HTR-8/SVneo (cell line): ENCODE measurements at places on chromosomes 13 and 19.
A peak's percentile ranks its signal among the peaks of the same experiment; 100 is the strongest.

DNA sequence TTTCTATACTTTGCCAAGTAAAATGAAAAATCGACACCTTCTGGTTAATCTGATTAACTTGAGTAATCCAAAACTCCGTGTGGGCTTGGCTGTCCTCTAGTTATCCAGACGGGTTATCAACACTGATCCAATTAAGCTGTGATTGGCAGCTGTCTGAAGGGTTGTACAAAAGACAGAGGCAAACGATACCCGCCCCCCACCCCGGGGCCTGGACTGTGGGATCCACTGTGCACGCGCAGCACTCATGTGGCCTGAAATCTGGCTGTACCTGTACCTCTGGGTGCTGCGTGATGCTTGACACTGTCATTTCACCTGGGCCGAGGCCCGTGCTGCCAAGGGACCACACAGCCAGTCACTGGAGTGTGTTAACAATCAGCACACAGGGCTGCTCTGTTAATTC lies 53.5 kb downstream of the COL4A2 start:
- no peak for DNase-seq

DNA sequence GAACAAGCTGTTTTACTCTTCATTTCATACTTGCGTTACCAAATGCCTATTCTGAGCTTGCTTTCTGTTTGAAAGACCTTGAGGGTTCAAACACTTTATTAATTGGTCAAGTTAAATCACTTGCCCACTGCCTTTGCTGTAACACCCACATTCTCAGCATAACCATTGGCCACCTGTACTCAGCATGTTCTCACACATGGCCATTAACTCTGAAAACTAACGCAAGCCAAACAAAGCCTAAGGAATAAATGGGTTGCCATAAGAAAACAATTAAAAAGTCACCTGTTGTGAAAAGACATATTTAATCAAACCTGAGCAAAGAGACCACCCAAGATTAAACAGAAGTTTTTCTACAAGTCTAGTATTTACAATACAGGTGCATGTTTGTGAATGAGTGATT lies 517.2 kb upstream of the SPRY2 start:
- DNase-seq, result no peak

GRCh38 chr19:44005973-44006372 lies 3.2 kb downstream of the ZNF230 start:
- DNase-seq, result no peak

DNA sequence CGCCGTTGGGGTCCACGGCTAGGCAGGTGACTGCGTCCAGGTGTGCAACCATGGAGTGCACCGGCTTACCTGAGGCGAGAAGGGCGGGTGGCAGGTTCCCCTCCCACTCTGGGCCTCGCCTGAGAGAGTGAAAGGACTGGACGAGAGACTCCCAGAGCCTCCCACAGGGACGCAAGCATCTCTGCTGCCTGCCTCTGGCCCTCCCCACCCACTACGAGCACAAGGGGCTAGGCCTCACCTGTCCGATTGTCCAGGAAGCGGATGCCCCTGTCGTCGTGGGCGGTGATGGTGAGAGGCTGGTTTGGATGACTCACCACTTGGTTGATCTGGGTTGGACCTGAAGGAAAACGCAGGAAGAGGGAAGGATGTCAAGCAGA lies 5.1 kb upstream of the PRKD2 start:
- DNase-seq, result no peak

DNA sequence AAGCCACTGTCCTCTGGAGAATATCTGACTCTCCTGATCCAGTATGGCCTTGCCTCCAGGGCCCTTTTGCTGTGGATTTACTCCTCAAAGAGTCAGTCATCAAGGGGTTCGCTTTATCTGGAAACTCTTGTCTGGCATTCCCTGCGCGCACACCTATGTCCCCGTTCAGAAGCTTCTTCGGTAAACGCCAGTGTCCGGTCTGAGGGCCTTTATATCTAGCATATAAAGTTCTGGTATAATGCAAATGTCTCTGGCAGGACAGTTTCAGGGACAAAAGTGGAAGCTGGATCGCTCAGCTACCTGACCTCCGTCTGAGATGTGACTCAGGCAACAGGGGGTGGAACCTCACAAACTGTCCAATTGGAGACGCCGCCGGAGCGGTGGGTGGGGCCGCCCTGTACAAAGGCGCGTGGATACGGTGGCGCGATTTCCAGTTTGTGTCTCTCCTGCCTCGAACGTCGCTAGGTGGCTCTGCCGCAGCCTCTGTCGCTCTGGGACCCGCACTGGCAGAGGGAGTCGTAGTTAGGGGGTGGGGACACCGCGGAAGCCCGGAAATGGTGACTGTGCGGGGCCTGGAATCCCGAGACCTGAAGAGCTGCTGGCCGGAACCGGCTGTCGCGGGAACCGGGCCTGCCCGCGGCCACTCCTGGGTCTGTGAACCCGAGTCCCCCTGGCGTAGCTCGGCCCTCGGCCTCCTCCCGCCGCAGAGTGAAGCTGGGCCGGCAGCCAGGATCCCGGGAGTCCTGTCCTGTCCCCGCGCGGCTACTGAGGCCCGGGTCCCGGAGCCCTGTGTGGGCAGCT lies 10.6 kb upstream of the ZNF709 start:
- DNase-seq, result peak; percentile 75

DNA sequence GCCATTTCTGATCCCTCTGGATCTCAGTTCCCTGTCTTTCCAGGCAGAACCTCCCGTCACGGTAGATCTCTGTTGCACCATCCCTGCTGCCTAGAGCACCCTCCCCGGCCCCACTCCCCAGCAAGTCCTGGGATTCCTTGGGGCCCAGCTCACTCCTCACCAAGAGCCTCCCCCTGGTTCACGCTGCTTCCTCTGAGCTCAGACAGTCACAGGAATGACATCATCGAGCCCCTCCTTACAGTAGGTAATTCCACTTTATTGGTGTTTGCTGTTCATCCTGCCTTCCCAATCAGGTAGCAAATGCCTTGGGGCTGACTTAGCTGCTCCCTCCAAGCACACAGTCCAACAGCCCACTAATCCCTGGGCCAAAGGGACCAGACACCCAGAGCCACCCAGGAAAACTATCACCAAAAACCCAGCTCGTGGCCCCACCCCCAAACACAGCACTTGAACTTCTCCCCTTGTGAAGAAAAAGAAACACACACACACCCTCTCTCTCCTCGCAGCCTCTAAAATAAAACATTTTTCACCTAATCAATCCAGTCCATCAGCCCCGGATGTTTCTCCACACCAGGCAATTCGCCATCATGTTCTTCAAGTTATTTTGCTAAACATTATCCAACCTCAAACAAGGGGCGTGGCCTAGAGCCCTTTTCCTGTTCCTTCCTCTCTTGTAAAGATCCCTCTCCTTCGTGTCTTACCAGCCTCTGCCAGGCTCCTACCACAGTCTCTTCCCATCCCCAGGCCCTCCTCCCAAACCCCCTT lies 2.5 kb downstream of the NAPA start:
- DNase-seq, result no peak

- DNase-seq, result no peak
Observed at GRCh38 chr19:56105090-56105701, 15.9 kb downstream of the ZNF787 start.
